ENCODE measurements at places on chromosomes 3 and 15.
A peak's percentile ranks its signal among the peaks of the same experiment; 100 is the strongest.

DNA sequence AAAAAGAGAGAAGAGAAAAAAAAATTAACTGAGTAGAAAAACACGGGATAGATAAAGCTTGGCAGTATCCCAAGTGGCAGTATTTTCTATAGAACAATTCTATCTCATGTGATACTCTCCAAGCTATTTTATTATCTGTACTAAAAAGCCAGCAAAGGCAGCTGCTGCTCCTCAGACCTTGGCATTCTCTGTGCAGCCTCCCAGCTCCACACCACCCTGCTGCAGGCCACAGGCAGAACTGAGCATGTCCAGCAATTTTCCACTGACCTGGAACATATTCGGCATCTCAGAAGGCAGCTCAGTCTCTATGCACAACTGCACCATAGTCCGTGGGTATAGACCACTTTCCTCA is 1161.4 kb downstream of the IGSF11 start:
- DNase-seq = no peak

DNA sequence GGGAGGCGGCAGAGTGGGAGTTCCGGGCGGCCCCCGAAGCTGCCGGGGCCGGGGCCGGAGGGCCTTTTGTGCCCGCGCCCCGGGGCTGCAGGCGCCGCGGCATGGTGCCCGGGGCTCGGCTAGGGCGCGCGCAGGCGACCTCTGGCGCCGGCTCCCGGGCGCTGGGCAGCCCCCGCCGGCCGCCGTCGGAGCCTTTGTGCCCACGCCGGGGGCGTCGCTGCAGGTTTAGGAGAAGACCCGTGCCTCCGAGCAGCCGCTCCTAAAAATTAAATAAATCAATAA is 299 bp downstream of the PAQR9 start:
- no peak for DNase-seq

- no peak for DNase-seq
Observed at GRCh38 chr3:194328053-194328657, 23.0 kb downstream of the CPN2 start.

DNA sequence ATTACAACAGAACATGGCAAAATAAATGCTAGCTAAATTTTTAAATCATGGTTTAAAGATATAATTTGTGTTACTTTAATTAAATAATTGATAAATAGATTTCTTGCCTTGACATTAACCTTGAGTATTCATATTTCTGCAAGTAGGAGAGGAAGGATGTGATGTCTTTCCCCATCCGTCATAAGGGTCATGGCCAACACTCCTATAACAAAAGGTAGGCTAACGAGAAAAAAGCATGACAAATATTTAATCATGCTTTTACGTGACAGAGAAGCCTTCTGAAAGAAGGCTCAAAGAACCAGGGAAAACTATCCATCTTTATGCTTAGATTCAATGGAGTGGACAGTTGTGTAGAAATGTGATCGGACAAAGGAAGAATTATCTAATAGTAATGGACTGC is 135.2 kb downstream of the SERPINI1 start:
- no peak for DNase-seq

- no peak for DNase-seq
Observed at GRCh38 chr15:85397151-85397550, 16.7 kb downstream of the AKAP13 start.

- no peak for DNase-seq
Observed at GRCh38 chr3:192186498-192186897, 540.8 kb downstream of the FGF12 start.

- DNase-seq = no peak
Observed at GRCh38 chr3:41064070-41064469, 135.2 kb upstream of the CTNNB1 start.

- DNase-seq = no peak
Observed at GRCh38 chr3:126342991-126343648, 14.1 kb downstream of the KLF15 start.

DNA sequence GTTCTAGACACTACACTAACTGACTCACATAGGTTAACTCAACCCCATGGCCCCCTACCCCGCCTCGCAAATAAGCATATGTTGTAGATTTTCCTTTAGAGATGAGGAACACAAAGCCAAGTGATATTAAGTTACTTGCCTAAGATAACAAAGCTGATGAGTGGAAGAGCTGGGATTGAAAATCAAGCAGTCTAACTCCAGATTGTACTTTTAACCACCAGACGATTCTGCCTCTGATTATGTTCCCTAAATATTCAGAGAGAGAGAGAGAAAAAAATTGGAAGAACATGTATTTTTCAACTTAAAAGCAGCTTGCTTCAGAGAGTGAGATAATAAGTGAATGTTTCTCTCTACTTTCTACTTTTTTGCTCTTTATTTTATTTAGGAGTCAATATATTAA is 66.9 kb upstream of the THBS1 start:
- no peak for DNase-seq

DNA sequence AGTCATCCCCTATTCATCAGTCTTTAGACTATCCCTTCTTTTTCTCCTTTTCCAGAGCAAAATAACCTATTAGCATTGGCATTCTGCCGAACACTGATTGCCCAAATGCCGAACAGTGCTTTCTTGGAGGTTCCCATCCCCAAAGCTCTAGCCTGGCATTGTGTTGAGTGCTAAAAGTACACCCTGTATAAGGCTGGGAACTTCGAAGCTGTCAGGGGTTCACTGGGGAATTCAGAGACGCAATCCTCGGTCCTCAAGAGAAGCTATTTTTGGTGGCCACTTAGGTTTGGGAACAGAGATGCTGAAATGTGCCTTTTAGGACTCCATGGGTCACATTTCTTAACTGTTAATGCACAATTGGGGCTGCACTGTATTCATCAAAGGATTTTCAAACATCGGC is 8.4 kb downstream of the FRMD5 start:
- no peak for DNase-seq

DNA sequence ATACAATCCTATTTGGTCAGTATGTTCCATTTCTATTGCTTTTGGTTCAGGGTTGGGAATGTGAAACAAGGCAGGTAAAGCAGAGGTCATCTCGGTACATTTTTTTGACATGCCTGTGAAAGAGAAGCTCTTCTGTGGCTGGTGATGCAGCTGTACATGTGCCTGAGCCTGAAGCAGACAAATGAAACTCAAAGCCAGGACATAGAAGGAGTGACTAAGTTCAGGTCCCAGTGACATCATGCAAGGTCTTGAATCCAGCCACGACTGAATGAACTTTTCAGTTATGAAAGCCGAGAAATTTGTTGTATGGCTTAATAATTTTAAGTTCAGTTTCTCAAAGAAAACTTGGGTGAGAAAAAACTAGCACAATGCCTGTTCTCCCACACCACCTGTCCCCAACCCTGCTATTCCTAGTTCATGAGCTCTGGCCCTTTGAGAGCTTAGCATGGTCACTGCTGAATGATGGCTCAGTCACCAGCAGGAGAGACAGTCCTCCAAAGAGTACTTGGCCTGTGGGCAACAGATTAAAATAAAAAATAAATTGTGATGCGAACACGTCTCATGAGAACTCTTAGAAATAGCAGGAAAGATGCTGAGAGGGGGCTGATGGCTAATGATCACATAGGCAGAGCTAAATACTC is 600.2 kb upstream of the GRM7 start:
- no peak for DNase-seq

- DNase-seq = no peak
Observed at GRCh38 chr3:41882956-41883355, 78.9 kb downstream of the ULK4 start.

- no peak for DNase-seq
Observed at GRCh38 chr15:71323082-71323481, 207.8 kb downstream of the THSD4 start.

DNA sequence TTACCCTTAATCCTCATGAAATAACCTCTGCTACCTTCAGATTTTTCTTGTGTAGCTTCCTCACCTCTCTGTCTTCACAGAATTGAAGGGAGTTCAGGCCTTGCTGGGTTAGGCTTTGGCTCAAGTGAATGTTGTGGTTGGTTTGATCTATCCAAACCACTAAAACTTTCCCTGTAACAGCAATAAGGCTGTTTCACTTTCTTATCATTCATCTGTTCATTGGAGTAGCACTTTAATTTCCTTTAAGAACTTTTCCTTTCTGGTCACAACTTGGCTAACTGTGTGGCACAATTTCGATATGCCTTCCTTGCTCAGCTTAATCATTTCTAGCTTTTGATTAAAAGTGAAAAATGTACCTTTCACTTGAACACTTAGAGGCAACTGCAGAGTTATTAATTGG is 129.8 kb downstream of the NR1I2 start:
- peak; percentile 12 for DNase-seq

- DNase-seq = no peak
Observed at GRCh38 chr3:131217296-131217741, 164.3 kb upstream of the NUDT16 start.

GRCh38 chr15:68328443-68328842 is 50.9 kb downstream of the FEM1B start:
- no peak for DNase-seq

- no peak for DNase-seq
Observed at GRCh38 chr3:36397841-36398240, 17.5 kb downstream of the STAC start.

DNA sequence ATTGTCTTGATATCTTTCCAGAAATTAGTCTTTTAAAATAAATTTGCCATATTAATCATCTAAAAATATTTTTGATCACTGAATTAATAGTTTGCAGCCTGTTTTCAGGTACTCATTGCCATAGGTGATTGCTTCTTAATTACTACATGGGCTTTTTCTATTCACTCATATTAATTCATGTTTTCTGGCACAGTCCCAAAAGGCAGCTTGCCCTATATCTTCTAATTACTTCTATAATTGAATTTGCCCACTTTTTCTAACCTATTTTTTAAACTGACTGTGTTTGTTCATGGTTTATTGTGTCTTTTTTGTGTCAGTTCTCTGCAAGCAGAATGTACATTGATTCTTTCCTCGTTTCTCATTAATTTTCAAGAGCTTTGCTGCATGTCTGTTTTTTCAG is 85.7 kb upstream of the SOX2 start:
- DNase-seq = no peak
